Activated CD4-positive, alpha-beta T cell treated with anti-CD3 and anti-CD28 coated beads, Interleukin-2, amount 10 ng/mL, durations not matched to agents 7 days and 5 days (primary cell): ENCODE measurements at places on chromosomes 3 and 15.

DNA sequence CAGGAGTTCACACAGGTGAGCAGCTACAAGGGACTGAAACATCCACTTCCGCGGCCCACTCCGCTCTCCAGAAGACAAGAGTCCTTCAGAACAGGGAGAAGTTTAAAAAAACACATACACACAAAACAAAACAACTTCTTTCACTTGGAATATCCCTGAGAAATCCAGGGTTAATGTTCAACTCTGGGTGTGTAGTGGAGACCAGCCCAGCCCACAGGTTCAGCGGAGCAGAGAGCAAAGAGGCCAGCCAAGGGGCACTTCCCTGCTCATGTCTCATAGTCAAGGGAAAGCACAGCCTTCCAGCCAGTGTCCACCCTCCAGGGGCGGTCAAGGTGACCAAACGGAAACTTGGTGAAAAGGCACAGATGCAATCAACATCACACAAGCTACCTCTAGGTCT lies 41.6 kb downstream of the WNT5A start:
- DNase-seq, result no peak
- H3K4me1 ChIP-seq, result no peaks in the 10 kb centered on the region
- H3K27ac ChIP-seq, result no peak overlapping the region
- no peak overlapping the region for H3K4me3 ChIP-seq
- H3K36me3 ChIP-seq, result no peaks in the 10 kb centered on the region

DNA sequence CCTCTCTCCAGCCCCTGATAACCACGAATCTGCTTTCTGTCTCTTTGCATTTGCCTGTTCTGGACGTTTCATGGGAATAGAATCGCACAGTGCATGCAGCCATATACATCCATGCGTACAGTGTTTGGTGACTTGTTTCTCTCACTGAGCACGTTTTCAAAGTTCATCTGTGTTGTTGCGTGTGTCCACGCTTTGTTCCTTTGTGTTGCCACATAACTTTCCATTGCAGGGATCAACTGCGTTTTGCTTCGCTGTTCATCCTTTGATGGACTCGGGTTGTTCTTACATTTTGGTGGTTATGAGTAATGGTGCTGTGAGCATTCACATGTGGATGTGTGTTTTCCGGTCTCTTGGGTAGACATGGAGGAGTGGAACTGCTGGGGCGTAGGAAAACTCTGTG lies 56.4 kb upstream of the TAMM41 start:
- DNase-seq, result no peak
- H3K27me3 ChIP-seq, result no peaks in the 10 kb centered on the region
- no peak overlapping the region for H3K4me3 ChIP-seq
- no peak overlapping the region for H3K27ac ChIP-seq
- no peaks in the 10 kb centered on the region for H3K36me3 ChIP-seq
- no peaks in the 10 kb centered on the region for H3K4me1 ChIP-seq

GRCh38 chr3:74630602-74631001 lies 16.1 kb upstream of the CNTN3 start:
- H3K4me3 ChIP-seq, result no peak overlapping the region
- H3K27me3 ChIP-seq, result no peaks in the 10 kb centered on the region
- no peak overlapping the region for H3K27ac ChIP-seq
- no peaks in the 10 kb centered on the region for H3K36me3 ChIP-seq
- no peak for DNase-seq
- H3K4me1 ChIP-seq, result no peaks in the 10 kb centered on the region

DNA sequence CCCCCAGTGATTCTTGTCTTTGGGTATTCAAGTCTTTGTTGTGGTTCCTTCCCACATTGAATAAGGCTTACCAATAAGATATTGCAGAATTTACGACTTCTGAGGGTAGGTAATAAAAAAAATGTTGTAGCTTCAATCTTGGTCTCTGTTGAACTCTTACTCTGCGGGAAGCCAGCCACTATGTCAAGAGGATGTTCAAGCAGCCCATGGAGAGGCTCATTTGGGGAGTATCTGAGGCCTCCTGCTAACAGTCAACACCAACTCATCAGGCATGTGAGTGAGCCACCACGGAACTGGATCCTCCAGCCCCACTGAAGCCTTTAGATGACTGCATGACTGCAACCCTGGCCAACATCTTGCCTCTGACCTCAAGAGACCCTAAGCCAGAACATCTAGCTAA lies 3.2 kb upstream of the TBC1D23 start:
- H3K4me3 ChIP-seq, result no peak overlapping the region
- H3K27ac ChIP-seq, result no peak overlapping the region
- no peaks in the 10 kb centered on the region for H3K27me3 ChIP-seq
- peaks cover 27% of the 10 kb centered on the region for H3K4me1 ChIP-seq

DNA sequence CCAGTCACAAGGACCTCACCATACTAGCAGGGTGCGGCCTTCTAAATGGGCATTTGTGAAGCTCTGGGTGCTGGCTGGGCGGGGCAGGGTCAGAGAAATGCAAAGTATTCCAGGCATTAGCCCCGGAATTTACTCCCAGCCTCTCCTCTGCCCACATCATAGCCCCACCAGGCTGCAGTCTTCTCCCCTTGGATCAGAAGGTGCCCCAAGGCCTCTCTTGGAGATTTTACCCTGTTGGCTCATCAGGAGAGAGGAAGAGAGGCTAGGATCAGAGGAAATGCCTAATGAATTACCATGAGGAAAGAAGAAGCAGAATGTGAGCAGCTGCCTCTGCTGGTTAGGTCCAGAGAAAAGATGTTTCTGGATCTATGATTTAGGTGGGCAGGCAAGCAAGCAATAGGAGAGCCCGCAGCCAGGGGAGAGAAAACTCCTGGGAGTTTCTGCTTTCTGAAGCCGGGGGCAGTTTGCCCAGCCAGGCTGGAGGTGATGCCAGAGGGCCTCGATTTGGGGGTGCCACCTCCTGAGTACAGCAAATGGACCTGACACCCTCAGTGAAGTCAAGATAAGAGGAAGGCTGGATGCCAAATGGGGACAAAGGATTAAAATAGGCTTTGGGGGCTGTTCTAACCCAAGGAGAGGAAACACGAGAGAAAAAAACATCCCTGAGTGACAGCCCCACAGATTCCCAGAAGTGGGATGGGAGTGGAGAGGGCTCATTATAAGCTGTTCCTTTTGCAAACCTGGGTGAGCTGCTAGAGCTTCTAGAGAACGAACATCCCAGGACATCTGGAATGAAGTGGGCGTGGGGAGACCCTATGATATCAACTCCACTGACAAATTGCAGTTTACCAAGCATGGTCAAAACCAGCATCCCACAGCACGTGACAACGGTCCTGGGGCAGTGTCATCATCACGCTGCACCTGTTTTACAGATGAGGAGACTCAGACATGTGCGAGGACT lies 65.4 kb downstream of the BDH1 start:
- H3K36me3 ChIP-seq, result no peaks in the 10 kb centered on the region
- DNase-seq, result no peak
- H3K27ac ChIP-seq, result peak overlapping the region; percentile 2
- H3K4me1 ChIP-seq, result no peaks in the 10 kb centered on the region
- no peak overlapping the region for H3K4me3 ChIP-seq
- peaks cover 2% of the 10 kb centered on the region for H3K27me3 ChIP-seq

GRCh38 chr3:112010636-112011035 lies 11.9 kb downstream of the TAGLN3 start:
- peaks cover 13% of the 10 kb centered on the region for H3K4me1 ChIP-seq
- H3K27me3 ChIP-seq, result no peaks in the 10 kb centered on the region
- no peaks in the 10 kb centered on the region for H3K36me3 ChIP-seq
- no peak overlapping the region for H3K27ac ChIP-seq
- no peak overlapping the region for H3K4me3 ChIP-seq
- no peak for DNase-seq

GRCh38 chr15:68618394-68618793 lies 39.6 kb downstream of the CORO2B start:
- DNase-seq, result no peak
- H3K27ac ChIP-seq, result no peak overlapping the region
- H3K27me3 ChIP-seq, result peaks cover 4% of the 10 kb centered on the region
- H3K4me1 ChIP-seq, result no peaks in the 10 kb centered on the region
- H3K4me3 ChIP-seq, result no peak overlapping the region

DNA sequence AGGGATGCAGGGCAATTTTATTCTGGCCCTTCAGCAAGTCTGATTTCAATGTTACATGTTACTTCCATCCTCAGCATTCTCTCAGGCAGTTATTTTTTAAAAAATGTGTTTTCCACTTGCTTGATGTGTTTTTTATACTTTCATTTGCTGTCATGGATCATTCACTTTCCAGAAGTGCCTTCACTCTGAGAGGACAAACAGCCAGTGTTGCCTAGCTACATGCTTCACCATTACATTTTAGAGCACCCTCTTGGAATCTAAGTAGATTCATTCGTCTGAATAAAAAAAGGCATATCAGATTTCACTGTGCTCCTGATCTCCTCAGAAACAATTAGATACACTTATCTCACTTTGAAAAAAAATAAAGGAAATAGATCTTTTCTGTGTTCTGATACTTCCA lies 93.6 kb upstream of the POU1F1 start:
- no peaks in the 10 kb centered on the region for H3K4me1 ChIP-seq
- no peak overlapping the region for H3K27ac ChIP-seq
- DNase-seq, result no peak
- no peaks in the 10 kb centered on the region for H3K36me3 ChIP-seq
- peaks cover 9% of the 10 kb centered on the region for H3K27me3 ChIP-seq

GRCh38 chr3:95424279-95424678 lies 1361.4 kb downstream of the NSUN3 start:
- no peak overlapping the region for H3K4me3 ChIP-seq
- no peak for DNase-seq
- no peaks in the 10 kb centered on the region for H3K36me3 ChIP-seq
- no peaks in the 10 kb centered on the region for H3K4me1 ChIP-seq

- DNase-seq, result no peak
- H3K4me3 ChIP-seq, result no peak overlapping the region
Observed at GRCh38 chr3:159234306-159234705, 432.5 kb downstream of the MFSD1 start.

GRCh38 chr3:58989163-58989562 lies 60.7 kb downstream of the CFAP20DC start:
- no peak for DNase-seq
- no peaks in the 10 kb centered on the region for H3K4me1 ChIP-seq
- H3K4me3 ChIP-seq, result no peak overlapping the region
- no peak overlapping the region for H3K27ac ChIP-seq
- H3K27me3 ChIP-seq, result peaks cover 22% of the 10 kb centered on the region

DNA sequence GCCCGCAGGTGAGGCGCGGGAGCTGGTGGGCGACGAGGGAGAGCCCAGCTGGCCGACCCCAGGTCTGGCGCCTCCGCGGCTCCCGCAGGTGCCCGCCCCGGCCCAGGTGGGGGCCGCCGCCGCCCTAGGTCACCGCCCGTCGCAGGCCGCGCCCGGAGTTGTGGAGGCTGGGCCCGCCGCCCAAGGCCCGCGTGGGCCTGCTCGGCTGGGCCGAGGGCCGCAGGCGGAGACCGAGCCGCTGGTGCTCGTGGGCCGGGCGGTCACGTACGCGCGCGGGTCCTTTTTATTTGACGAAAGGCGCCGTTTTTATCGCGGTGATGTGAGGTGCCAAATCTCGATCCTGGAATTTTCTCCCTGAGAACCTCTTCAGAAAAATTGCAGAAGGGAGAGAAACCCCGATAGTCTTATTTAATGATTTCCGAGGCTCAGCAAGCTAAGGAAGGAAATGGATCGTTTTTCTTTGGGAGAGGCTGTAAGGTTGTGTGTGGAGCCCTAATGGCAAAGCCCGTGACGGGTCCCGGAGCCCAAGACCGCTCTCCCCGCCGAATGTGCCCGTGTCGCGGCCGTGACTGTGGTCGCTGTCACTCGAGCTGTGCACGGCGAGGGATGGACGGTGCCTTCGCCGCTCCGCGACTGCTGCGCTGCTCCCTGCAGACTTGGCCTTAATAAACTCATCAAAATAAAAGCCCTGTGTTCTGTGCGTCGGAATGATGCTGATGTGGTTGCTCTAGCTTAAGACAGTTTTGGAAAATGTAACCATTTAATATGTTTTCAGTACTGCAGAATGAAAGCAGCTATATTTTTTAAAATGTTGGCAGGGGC lies 612 bp downstream of the APPL1 start:
- H3K27me3 ChIP-seq, result peaks cover 2% of the 10 kb centered on the region
- no peaks in the 10 kb centered on the region for H3K36me3 ChIP-seq
- H3K4me3 ChIP-seq, result peak overlapping the region; percentile 87
- DNase-seq, result peak; percentile 52
- H3K27ac ChIP-seq, result peak overlapping the region; percentile 81

DNA sequence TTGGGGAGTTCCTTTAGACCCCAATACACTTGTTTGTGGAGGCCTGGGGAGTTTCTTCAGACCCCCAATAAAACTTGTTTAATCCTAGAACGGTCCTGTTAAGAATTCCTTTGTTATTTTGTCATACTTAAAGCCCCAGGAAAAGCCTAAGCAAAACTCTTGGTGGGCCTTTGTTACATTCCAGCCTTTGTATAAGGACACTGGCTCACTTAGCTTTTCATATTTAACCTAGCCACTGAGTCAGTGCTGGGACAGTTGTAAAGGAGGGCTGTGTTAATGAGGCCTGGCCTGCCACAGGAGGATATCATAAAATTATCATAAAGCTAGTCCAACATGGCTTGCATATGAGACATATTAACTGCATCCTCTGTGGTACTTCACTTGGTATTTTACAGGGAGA lies 760.1 kb downstream of the ZNF385D start:
- no peaks in the 10 kb centered on the region for H3K36me3 ChIP-seq
- no peak for DNase-seq

- H3K27me3 ChIP-seq, result no peaks in the 10 kb centered on the region
- no peaks in the 10 kb centered on the region for H3K4me1 ChIP-seq
- no peak overlapping the region for H3K27ac ChIP-seq
- H3K36me3 ChIP-seq, result no peaks in the 10 kb centered on the region
- no peak for DNase-seq
Observed at GRCh38 chr3:27089068-27089467, 280.1 kb downstream of the NEK10 start.

GRCh38 chr3:65672871-65673815 lies 365.6 kb downstream of the MAGI1 start:
- H3K27me3 ChIP-seq, result no peaks in the 10 kb centered on the region
- no peak overlapping the region for H3K27ac ChIP-seq
- H3K4me1 ChIP-seq, result no peaks in the 10 kb centered on the region

DNA sequence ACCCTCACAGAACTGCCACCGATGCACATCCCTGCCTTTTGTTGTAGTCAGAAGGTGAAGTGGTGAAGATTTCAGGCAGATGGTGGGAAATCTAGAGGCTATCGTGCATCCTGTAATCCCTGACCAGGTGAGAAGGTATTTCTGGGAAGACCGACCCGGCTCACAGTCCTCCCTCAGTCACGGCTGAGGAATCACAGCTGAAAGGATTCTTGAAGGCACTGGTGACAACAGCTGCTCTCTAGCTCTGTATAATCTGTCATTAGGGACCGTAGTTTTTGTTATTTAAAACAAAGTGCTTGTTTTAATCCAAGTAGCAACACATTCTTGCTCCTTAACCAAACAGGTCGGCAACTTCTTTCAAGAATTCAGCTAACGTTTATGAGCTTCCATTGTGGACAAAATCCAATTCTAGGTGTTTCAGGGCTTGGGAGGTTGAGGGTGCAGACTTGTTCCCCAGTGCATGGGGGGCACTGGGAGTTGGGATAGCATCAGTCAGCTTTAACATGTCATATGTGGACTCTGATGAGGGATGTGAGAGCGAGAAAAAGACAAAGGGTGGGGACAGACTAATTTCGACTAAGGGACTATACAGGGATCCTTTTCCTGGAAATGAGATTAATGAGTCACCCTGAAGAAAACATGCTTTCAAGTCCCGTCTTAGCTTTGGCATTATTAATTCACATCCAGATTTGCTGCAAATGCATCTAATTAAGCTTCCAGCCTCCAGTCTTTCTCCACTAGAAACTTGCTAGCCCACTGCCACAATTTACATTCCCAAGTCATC lies 141.0 kb upstream of the RASGRP1 start:
- H3K27ac ChIP-seq, result no peak overlapping the region
- peaks cover 18% of the 10 kb centered on the region for H3K4me1 ChIP-seq
- no peaks in the 10 kb centered on the region for H3K36me3 ChIP-seq
